ENCODE measurements at places on chromosomes 16 and 17.

DNA sequence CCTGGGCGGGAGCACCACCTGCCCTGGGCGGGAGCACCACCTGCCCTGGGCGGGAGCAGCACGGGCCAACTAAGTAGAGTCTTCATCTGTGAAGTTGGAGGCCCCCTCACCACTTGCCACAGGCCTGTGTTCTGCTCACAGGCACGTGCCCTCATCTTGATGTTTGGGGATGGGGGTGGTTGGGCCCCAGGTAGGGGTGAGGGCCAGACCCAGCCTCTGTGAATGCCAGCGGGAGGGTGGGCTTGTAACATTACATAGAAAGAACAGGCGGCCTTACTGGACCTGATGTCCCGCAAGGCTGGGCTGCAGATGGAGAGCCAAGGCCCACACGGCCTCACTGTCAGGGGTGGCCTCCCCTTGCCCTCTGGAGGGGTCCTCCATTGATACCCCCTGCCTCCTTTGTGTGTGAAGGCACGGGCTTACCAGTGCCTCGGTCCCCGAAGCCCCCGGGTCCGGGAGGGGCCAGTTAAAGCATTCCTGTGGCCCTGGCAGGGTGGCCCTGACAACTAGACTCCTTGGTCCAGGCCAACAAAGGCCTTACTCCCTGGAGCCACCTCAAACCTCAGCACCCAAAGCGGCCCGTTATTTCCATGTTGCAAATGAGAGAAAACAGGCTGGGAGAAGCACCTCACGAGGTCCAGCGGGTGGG lies 1.1 kb upstream of the SLC16A3 start:
- no peak for DNase-seq

DNA sequence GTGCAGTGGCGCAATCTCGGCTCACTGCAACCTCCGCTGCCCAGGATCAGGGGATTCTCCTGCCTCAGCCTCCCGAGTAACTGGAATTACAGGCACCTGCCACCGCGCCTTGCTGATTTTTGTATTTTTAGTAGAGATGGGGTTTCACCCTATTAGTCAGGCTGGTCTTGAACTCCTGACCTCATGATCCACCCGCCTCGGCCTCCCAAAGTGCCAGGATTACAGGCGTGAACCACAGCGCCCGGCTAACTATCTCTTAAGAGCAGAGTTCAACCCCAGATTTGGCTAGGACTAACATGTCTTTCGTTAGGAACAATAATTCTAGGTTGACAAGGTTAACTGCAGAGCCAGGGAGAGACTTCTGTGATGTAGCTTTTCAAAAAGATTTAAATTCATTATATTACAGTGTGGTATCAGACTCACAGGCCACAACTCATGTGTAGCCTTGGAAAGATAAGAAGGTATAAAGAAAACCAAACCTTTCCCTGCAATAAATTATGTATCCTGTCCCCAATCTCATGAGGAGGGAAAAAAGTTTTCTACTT lies 4.3 kb downstream of the CHTF8 start:
- no peak for DNase-seq

- DNase-seq, result no peak
Observed at GRCh38 chr17:82351254-82351712, 7.8 kb upstream of the TEX19 start.

GRCh38 chr16:29845656-29846055 lies 17.4 kb downstream of the CDIPT start:
- no peak for DNase-seq

DNA sequence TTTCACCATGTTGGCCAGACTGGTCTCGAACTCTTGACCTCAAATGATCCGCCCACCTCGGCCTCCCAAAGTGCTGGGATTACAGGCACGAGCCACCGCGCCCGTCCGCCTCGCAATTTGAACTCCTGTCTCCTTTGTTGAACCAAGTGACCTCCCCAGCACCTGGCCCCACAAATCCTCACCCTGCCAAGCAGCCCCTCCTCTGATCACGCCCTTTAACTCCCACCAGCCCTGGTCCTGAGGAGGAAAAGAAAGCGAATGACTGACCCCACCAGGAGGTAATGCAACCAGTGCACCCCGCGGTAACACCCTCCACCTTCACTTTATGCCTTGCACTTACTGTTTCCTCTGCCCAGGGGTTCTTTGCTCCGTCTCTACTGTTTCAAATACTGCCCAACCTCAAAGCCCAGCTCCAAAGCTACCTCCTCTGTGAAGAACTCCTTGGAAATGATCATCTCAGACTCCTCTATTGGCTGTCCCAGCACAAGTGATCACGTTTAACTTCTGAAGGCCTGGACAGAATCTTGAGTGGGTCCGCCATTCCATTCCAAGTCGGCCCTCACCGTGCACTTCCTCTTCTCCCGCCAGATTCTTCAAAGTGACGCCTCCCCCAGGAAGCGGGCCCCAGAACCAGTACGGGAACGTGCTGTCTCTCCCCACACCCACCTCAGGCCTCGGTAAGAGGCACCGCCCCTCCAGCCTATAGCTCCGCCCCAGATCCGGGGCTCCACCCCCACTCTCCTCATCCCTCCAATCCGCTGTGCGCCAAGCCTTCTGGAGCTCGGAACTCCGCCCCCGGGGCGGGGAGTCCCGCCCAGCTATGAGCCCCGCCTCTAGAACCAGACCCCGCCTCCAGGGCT lies 4.4 kb downstream of the CD19 start:
- peak; percentile 46 for DNase-seq

DNA sequence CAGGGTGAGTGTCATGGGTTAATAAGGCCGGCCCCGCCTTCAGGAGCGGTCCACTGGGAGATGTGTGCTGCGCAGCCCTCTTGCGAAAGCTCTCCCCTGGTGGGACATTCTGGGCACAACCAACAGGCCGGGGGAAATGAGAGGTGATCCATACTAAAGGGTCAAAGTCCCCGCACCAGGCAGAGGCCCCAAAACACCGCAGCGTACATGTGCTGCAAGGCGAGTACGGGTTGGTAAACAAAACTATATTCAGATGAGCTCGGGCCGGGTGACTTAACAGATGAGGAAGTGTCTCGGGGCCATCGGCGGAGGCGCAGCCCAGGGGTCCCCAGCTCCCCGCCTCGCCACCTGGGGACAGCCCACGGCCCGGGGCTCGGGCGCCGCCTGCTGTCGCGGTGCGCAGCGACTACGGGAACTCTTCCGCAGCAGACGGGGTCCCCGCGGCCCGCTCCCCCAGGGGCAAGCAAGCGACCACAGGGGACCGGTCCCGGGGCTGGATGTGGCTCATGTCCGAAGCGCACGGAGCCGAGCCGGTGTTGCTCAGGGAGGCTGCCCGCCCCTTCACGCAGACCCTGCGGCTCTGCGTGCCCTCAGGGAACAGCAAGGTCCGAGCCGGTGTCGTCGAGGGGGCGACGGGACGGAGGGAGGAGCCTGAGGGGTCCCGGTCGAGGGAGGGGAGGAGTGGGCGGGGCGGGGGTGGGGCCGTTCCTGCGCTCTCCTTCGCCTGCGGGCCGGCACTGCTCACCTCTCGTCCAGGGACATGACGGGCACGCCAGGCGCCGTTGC lies at the start of gene RAB37:
Gene RAB37 (plus strand): TSS at position 744 of the 786 bp plus-strand sequence. CDS start 17 bp downstream, at position 761.
- DNase-seq, result no peak

GRCh38 chr17:70897446-70897845 lies 728.1 kb downstream of the KCNJ2 start:
- DNase-seq, result no peak

GRCh38 chr16:88907768-88908167 lies 41.3 kb upstream of the PABPN1L start:
- no peak for DNase-seq

- DNase-seq, result no peak
Observed at GRCh38 chr17:55186937-55187770, 77.6 kb upstream of the HLF start.

DNA sequence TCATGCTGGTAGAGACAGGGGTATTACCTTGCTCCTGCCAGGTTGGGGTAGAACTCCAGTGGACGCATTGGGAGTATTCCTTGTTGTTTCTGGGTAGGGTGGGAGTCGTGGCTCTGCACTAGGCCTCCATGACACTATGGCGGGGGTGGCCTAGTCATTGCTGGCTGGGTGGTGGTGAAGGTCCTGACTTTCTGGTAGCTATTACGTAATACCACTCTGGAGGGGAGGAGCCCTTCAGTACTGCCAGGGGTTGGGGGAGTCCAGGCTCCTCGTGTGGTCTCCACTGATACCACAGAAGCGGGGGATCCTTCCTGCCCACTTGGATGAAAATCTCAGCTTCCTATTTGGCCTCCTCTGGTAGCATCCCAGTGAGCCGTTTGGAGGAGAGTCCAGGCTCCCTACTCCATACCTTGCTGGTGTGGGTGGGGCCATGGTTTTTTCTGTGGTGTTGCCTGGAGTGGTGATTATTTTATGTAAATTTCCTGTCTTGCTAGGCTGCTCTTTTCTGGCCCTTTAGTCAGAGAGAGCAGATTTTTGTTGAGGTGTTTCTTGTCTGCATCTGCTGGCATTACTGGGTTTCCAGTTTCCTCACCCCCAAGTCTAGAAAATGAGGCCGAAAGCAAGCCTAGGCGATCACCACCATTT lies 65.8 kb upstream of the GNG13 start:
- DNase-seq, result no peak

DNA sequence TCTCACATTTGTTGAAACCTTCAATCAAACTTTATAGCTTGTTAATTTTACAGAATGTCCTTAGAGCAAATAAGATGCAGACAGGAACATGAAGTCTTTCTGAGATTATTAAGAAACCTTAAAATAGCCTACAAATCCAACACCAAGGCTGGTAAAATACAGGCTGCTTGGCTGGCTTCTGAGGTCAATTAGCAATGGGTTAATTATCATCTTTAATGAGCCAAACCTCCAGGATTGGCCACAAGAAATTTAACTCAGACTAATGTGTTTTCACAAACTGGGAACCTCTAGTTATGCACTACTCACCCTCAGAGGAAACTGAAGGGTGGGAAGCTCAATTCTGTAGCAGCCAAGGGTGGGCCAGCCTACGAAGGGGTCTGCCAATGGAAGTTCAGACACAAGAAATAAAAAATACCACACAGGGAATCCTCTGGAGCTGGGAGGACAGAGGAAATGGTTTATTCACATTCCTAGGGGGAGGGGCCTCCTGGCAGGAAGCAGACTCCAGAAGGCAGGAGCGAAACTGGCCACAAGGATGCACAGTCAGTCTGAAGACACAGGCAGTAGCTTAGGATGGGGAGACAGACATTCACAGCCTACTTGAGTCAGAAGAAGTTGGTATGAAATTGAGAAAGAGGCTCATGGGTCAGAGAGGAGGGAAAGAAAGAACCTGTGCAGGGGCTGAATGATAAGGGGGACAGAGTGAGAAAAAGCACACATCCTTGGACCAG lies 36.1 kb downstream of the HIC1 start:
- DNase-seq, result no peak

GRCh38 chr17:74219576-74220133 lies 6.3 kb downstream of the TTYH2 start:
- no peak for DNase-seq

GRCh38 chr17:64781014-64781756 lies 119.1 kb upstream of the SMURF2 start:
- no peak for DNase-seq

DNA sequence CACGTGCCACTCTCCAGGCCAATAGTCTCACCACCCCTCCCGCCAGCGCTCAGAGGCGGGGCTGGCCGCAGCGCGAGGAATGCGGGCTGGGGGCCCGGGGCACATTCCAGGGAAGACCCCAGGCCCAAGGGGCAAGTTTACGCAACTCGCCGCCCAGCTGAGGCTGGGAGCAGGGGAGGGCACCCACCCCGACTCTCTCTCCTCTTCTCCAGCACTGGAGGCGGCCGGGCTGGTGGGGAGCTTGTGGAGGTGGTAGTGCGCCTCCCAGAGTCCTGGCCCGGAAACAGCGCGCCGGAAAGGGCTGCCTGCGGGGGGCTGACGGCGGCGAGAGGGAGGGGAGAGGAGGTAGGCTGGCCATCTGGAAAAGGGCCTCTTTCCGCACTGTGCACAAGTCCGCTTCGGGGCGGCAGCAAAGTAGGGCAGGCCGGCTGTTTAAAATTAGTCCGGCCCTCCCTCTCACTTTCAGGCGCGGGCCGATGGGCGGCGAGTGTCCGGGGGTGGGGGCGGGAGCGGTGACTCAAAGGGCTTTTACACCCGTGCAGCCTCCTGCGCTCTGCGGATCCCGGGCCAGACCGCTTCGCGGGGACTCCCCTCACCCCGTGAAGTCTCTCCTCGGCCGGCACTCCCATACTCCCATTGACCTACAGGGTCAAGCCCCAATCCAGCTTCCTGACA lies 1.1 kb downstream of the FHOD1 start:
- no peak for DNase-seq

- DNase-seq, result no peak
Observed at GRCh38 chr17:6567528-6568183, 11.3 kb upstream of the PITPNM3 start.

DNA sequence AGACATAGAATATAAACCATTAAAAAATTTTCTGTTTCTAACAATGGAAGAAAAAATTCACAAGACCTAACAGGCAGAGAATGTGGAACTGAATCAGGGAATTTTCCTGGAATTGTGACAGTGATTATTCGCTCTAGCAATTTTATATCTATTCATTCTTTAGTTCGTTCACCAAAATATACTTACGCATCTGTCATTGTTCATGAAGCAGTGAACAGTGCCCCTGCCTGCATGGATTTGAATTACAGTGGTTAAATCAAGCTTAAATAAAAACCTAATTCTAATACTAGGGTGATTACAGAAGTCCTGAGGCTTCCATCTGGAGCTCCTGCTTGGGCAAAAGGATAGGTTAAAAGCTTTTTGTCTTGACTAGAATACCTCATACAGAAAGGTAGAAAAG lies 48.6 kb downstream of the ABCA8 start:
- no peak for DNase-seq

GRCh38 chr17:8687737-8688466 lies 56.7 kb downstream of the CCDC42 start:
- DNase-seq, result no peak

DNA sequence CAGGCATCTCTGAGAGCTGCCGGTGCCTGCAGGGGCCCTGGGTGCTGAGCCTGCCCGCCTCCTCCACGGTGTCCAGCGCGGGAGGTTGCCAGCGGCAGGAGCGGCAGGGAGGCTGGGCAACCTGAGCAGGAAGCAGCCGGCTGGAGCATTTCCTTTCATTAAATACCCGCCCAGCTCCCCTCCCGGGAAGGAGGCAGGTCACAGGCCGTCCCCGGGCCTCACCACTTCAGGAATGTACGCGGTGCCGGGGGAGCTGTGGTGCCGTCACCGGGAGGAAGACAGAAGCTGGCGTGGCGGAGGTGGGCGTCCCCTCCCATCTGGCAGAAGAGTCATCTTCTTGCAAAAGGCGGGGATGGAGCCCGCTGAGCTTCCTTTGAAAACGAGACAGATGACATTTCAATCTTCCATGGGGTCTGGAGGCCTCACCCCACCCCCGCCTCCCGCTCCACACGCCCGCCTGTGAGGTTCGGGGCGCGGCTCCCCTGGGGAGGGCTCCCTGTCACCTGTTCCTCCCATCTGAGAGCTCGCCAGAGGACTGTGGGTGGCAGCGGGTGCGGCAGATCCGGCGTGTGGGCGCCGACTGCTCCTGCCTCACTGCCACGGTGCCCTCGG lies 16.0 kb downstream of the SOX8 start:
- no peak for DNase-seq

GRCh38 chr16:50692999-50693781 lies at the start of gene NOD2:
TSS of gene NOD2 (plus strand) at chr16:50693606. CDS start at chr16:50699496, 5,890 bp downstream.
- DNase-seq, result no peak
